ENCODE measurements at places on chromosomes 12 and 14. TPM values are rescaled to one million over a fixed set of nuclear protein-coding genes. Genes with fewer than 3 reads are reported as not detected.
A peak's percentile ranks its signal among the peaks of the same experiment; 100 is the strongest.

- no peak for DNase-seq
Measured at GRCh38 chr14:105701456-105702274, 175.3 kb downstream of the TMEM121 start.

TAS2R8 gene
- not detected for polyA plus RNA-seq

IL23A gene
- polyA plus RNA-seq = not detected

DNA sequence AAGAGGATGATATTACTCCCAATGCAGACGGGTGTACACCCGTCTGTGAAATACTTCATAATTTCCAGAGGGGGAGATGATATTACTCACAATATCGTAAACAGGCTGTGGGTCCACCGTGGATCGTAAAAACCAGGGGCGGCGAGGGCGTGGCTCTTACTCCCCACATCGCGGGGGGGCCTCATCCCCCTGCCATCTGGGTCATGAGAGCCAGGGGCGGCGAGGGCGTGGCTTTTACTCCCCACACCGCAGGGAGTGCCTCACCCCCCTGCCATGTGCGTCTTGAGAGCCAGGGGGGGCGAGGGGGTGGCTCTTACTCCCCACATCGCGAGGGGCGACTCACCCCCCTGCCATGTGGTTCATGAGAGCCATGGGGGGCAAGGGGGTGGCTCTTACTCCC lies 86.2 kb upstream of the GNG2 start:
- no peak for DNase-seq

- peak; percentile 15 for DNase-seq
Measured at GRCh38 chr14:67514650-67515385, 18.3 kb upstream of the PLEKHH1 start.

- no peak for DNase-seq
Measured at GRCh38 chr14:78253986-78254385, 83.8 kb downstream of the NRXN3 start.

KCNC2 gene
- polyA plus RNA-seq = not detected

DNA sequence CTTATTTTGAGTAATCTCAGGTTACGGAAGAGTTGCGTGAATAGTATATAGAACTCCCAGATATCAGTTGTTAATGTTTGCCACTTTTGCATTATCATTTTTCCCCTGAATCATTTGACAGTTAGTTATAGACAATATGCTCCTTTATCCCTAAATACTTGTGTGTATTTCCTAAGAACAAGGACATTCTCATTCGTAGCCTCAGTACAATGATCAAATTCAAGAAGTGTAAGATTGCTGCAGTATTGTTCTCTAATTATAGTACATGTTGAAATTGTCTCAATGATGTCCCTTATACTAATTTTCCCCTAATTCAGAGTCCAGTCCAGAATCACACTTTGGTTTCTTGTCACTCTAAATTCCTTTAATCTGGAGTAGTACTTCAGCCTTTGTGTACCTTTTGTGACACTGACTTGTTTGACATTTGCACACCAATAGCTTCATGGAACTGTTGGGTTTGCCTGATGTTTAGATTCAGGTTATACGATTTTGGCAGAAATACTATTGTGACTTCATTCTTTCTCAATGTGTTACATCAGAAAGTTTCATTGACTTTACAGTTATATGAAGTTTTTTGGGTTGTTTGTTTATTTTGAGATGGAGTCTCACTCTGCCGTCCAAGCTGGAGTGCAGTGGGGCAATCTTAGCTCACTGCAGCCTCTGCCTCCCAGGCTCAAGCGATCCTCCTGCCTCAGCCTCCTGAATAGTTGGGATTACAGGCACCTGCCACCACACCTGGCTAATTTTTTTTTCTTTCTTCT lies 13.1 kb downstream of the DYNC1H1 start:
- no peak for DNase-seq

Measured in endothelial cell of umbilical vein (primary cell).